ENCODE measurements at places on chromosomes 7 and 10.

- no peak for DNase-seq
Measured at GRCh38 chr10:127228195-127228787, 31.9 kb upstream of the INSYN2A start.

- DNase-seq = no peak
Measured at GRCh38 chr10:6769704-6770417, 189.8 kb upstream of the PRKCQ start.

GRCh38 chr7:111012799-111013675 lies 77.9 kb upstream of the LRRN3 start:
- DNase-seq = no peak

GRCh38 chr10:62559481-62560200 lies 185.5 kb downstream of the ZNF365 start:
- DNase-seq = no peak

DNA sequence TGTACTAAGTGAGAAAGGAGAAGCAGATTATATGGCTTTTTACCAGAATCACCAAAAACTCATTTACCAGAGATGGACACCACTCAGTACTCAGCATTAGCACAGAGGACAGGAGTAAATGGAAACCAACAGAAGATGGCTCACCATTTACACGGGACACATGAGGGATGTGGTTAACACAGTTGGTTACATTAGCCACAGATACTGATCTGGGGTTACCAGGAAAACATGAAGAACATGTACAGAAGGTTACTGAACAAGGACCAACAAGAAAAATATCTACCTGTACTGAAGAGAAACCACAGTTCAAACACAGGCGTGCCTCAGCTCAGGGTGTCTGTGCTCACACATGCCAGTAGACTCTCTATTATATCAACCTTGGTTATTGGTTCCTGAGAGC lies 1285.8 kb upstream of the SORCS1 start:
- DNase-seq = no peak

DNA sequence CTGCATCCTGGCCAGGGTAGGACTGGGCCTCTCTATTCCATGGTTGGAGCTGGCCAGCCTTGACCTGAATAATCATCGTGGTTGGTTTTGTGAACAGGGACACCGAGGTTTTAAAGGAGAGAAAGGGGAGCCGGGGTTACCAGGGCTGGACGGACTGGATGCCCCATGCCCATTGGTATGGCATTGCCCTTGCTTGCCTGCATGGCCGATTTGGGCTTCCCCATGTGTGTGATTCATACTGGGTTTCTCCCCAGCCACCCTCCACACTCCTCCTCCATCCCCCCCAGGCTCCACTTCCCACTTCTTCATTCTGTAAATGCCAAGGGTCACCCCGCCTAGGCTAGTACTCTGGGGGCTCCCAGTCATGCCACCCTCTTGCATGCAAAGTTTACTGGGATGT lies 98.8 kb upstream of the MACROH2A2 start:
- no peak for DNase-seq

DNA sequence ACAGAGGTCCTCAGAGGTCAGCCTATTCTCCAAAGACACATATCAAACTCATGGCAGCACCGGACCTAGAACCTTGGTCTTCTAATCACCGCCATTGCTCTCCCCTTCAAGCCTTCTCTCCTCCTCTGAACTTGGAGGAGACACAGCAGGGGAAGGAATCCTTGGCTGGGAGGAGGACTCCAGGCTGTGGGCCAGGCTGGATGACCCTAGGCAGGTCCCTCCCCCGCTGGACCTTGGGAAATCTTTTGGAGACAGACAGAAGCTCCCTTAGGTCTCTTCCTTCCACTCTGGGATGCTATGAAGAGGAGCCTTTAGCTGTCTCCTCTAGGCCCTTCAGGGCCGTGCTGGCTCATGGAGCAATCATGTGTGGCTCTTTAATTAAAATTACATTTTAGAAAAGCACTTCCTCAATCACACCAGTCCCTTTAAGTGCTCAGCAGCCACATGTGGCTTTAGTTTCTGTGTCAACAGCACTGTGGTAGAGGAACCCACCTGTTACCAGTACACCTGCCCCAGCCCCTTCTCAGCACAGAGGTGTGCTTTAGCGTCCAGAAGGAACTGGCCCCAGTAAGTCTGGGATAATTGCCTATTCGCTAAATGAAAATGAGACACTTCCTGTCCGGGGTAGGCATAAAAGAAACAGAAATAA lies 238.2 kb downstream of the CELF2 start:
- DNase-seq = no peak

DNA sequence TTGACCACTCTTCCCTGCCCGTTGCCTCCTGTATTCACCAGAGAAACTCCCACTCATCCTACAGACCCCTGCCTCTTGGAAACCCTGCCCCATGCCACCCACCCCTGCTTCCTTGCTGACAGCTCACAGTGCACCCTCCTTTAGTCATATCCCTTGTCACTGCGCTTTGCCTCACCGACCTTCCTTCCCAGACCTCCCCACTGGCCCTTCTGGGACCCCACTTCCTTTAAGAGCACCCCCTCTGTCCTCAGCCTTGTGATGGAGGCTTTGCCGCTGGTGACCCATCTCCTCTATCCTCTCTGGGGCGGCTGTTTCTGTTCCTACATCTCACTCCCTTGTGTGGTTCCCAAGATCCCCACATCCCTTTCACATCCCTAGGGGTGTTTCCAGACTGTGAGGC lies 92.8 kb upstream of the ZMIZ1 start:
- DNase-seq = no peak

DNA sequence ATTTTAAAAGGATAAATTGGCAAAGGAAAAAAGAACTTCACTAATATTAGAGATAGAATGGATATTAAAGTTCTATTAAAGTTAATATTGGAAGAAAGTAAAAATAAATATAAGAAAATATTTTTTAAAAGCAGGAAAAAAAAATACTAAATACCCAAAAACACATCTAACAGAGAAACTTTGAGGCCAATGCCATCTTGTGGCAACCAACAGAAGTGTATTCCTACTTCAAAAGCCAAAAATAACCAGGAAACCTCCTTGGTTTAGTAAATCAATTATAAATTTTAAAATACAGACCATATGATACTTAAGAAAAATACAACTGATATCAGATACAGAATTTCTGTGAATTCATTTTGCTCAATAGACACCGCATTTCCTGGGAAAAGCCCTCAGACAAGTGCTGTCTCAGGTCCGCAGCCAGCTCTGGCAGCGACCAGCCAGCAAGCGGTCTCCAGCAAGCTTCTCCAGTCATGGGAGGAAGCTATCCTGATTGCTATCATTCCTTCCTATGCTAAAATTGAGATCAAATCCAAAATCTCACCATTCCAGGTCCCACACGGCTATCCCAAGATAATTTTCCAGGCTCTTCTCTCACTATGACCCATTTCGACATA lies 65.3 kb downstream of the LMBR1 start:
- no peak for DNase-seq

DNA sequence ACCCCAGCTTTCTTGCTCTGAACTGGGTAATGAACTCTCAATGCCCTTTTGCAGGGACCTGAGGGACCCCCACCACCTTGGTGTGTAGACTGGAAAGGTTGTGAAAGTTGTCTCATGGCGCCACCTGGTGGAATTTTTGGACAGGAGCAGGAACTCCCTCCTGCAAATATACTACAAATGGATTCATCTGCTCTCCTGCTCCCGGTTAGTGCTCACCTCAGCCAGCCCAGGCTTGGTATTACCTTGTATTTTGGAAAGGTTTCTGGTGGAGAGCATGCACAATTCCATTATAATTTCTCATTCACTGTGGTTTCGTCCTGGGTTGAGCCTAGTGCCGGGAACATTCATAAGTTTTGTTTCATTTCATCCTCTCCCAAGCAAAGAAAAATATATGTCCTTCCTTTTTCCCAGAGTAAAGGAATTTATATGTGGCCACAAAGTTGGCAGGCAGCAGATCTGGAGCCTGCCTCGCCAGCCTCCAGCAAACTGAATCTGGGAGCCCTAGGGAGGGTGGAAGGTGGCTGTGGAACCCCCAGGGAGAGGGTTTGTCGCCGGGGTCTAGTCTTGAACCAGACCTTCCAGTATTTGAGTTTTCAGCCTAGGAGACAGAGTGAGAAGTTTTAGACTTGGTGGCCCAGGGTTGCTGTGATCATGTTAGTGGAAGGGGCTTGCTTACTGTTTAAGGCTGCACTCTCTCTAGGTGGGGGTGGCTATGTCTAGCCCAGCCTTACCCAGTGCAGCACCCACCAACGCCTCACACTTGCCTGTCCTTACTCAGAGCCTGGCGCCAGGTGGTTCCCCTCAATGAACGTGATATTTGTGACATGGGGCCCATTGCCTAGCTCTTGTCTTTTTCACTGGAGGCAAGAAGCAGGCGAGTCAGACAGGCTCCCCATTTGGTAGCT lies 9.5 kb downstream of the FAM241B start:
- no peak for DNase-seq

GRCh38 chr7:158469396-158470051 lies 118.1 kb downstream of the PTPRN2 start:
- DNase-seq = no peak

GRCh38 chr7:85593355-85593754 lies 406.5 kb upstream of the SEMA3D start:
- no peak for DNase-seq

- no peak for DNase-seq
Measured at GRCh38 chr10:63657761-63658160, 136.6 kb downstream of the REEP3 start.

DNA sequence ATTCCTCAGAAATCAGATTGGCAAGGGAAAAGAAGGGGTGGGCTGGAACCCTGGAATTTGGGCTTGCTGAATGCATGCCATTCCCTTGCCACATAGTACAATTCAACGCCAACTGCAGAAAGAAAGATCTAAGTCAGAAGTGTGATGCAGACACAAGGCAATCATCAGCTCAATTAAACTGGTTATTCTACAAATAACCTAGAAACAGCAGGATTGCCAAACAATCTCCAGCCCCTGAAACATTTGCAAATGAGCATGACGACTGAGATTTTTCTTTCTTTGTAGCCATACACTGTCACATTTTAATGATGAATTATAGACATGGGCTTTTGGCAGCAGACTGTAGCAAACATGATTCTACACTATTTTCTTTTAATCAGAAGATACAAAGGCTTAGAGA lies 16.5 kb upstream of the CREB5 start:
- DNase-seq = no peak

DNA sequence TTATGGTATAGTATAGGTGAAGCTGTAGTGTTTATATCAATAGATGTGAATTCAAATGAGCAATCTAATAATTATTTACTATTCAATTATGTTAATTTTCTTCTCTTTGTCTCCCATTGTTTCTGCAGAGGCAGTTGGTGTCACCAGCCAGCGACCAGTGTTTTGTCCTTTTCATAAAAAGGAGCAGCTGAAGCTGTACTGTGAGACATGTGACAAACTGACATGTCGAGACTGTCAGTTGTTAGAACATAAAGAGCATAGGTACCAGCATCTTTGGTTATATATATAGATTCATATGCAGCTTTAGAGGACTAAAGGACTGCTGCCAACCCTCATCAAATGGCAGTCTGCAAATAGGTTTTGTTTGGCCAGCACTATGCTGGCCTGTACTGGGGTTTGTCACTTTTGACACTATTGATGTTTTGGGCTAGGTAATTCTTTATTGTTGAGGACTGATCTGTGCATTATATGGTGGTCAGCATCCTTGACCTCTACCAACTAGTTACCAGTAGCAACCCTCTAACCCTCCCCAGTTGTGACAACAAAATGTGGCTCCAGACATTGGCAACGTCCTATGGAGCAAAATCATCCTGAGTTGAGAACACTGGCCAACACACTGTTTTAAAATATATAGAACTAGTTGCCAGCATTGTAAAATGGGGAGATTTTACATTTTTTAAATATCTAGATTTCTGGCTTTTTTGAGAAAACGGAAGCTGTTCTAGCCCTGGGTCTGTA lies 59.2 kb downstream of the TRIM24 start:
- DNase-seq = no peak

- no peak for DNase-seq
Measured at GRCh38 chr10:125547010-125547650, 135.8 kb downstream of the TEX36 start.

DNA sequence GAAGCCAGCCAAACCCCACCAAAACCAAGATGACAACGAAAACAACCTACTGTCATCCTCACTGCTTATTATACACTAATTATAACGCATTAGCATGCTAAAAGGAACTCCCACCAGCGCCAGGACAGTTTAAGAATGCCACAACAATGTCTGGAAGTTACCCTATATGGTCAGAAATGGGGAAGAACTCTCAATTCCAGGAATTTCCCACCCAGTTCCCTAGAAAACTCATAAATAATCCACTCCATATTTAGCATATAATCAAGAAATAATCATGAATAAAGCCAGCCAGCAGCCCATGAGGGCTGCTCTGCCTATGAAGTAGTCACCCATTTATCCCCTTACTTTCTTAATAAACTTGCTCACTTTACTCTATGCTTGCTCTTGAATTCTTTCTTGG lies 20.8 kb downstream of the MICU1 start:
- no peak for DNase-seq

GRCh38 chr7:4683043-4683883 lies 1.2 kb downstream of the FOXK1 start:
- DNase-seq = no peak

DNA sequence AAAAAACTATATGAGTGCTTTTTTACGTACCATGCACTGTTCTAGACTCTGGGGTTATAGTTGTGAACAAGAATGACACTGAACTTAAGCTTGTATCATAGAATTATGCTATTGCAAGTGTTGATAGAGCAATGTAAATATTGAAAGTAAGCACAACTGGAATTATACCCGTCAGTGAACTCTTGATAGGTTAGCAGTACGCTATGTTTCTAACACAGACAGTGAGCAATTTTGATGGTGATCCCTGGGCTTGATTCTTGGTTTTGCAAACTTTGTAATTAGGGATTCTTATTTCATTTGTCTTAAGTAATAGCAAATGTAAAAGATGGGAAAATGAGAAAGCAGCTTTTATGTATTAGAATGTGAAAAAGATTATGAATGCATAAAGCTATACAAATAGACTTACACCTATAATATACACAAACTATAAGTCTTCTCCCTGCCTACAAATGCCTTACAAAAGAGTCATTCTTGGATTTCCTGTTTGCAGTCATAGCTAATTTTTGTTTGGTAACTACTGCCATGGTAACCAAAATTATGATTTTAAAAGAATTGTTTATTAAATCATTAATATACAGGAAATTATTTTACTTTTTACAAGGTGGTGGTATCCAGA lies 6.7 kb downstream of the TES start:
- DNase-seq = no peak

DNA sequence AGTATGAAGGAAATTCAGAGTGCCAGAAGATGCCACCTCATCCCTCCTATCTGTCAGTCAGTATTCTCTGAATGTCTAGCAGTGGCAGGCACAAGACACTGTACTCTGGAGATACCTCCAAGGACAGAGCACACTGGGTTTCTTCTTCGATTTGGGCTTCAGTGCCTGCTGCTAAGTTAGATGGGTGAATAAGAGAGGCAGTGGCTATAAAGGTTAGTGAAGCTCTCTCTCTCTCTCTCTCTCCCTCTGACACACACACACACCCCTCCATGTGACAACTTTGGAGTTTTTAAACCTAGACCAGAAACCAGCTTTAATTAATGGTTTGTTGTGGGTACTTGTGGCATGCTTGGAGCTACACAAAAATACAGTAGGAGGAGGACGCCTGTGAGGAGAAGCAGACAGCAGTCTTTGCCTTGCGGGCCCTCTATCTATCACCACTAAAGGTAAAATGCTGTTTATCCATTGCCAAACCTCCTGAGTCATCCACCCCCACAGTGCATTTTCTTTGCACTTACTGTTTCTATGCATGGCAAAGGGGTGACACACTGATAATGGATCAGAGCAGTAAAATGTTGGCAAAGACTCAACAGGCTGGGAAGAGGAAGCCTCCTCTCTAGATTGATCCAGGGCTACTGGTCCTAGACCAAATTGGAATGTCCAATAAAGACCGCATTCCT lies 102.5 kb downstream of the TRIL start:
- no peak for DNase-seq

GRCh38 chr10:60662917-60663614 lies 115.2 kb upstream of the CDK1 start:
- DNase-seq = no peak

All from NCI-H1048 (cell line).